Heart right ventricle (tissue), 16 donors: ENCODE measurements at places on chromosomes 5 and 9. TPM values are rescaled to one million over a fixed set of nuclear protein-coding genes. Genes with fewer than 3 reads are reported as not detected.

GRCh38 chr5:109223531-109223930 is 186.2 kb downstream of the PJA2 start:
- DNase-seq, result no peak

Gene FCN2
- total RNA-seq, result not detected

Gene AGXT2
- total RNA-seq, result not detected

GRCh38 chr9:119907056-119907455 is 537.8 kb upstream of the BRINP1 start:
- no peak for DNase-seq

DNA sequence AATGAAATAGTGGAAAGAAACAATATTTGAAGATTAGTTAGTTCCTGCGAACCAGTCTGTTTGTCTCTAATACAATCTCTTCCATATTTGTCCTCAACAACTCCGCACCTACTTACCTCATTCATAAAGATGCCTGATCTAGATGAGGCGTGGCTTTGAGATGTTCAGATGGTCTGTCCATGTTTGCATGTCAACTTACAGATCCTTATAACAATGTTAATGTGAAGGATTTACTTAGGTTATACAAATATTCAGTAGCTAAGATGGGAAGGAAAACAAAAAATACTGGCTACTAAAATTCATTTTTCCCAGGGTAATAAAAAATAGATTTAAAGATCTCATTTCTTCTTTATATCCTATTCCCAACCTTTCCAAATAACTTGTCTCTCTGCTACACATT is 8.3 kb downstream of the CDC14B start:
- DNase-seq, result no peak

DNA sequence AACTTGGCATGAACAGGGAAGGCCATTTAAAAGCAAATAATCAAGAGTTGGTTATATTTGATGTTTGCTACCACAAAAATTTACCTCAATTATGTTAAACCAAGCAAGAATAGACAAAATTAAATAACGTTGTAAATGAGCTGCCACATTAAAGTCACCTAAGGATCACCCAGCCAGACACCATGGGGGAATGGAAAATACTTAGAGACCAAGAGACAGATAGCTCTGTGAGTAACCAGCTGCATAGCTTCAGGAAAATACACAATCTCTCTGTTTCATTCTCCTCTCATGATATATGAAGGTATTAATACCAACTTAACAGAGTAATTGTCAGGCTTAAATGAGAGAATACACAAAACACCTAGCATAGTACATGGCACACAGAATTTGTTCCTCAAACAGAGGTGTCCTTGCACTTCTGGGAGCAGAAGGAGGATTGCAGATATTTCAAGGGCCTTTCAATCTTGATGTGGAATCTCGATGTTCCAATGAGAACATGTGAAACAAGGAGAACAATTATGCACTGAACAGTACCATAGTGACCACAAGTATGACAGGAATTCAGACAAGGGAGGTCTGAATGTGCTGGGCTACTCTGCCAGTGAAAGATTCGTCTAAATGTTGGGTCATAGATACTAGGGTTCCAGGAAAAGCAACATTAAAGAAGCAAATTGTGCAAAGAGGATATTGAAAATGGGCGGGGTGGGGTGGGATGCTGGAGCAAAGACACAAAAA is 18.6 kb downstream of the JAKMIP2 start:
- no peak for DNase-seq

Gene STPG3
- total RNA-seq, result not detected

Gene LCN15
- 0.85 TPM for total RNA-seq

Gene SPINK5
- total RNA-seq, result 1.2 TPM

GRCh38 chr9:95181226-95181818 is 136.2 kb downstream of the FANCC start:
- DNase-seq, result no peak

Gene C9orf152
- total RNA-seq, result not detected

DNA sequence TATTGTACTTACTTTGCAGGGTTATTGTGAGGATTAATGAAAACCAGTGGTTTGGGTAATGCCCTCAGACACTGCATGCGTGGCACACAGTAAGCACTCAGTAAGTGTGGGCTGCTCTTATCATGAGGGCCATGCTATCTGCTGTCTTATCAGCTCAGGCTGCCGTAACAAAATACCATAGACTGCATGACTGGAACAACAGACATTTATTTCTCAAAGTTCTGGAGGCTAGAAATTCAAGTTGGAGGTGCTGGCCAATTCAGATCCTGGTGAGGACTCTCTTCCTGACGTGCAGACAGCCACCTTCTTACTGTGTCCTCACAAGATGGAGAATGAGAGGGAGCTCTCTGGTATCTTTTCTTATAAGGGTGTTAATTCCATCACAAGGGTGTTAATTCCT is 23.9 kb upstream of the SH3PXD2B start:
- no peak for DNase-seq

Gene FGFR4
- total RNA-seq, result 0.25 TPM

- DNase-seq, result no peak
Measured at GRCh38 chr5:65796269-65796668, 74.3 kb downstream of the NLN start.

- no peak for DNase-seq
Measured at GRCh38 chr5:134245101-134245604, 19.3 kb upstream of the PPP2CA start.

DNA sequence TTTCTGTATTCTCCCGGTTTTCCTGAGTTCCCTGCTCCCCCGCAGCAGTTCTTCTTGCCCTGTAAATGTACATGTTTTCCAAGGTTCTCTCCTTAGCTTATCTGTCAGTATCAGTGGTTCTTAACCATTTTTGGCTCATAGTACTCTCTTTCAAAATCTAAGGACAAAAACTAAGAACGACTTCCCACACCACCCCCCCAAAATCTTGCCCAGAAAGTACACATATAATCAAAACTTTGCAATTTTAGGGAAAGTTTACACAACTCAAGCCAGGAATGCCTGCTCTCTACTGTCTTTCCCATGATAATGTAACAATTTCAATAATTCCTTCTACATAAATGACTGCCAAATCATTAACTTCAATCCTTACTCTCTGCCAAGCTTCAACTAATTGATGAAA is 4.5 kb downstream of the DCAF12 start:
- DNase-seq, result no peak

DNA sequence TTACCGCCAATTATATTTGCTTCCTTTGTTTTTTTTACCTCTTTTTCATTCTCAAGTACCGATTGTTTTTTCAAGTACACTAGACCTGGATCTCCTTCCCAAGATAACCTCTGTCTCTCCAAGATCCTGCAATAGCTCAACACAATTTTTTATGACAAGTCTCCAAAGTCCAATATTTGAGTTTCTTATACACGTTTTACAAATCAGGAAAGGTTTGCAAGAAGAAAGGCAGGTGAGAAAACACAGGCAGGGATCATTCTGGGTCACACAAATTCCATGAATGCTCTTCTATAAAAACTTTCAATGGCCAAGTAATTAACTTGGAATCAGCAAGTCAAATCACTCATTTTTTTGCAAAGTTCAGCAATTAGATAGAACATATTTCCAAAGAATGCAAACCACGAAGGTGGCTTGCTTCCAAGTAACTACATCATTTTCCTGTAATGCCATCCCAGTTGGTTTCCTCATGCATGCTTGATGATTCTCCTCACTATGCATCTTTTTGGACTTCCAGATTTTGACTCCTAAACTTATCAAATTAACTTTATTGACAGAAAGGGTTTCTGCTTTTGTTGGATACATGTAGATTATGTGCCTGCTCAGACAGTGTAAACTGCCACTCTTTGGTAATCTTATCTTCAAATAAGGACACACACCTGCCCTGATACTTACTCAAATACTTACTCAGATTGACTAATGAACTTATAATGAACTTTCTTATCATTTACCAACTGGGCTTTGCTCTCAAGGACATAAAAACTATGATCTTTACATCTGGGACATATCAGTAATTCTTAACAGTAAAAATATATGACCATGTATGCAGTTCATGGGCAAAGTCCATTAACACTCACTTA is 24.7 kb upstream of the IFNE start:
- DNase-seq, result no peak

Gene RGMB
- total RNA-seq, result 12.3 TPM

DNA sequence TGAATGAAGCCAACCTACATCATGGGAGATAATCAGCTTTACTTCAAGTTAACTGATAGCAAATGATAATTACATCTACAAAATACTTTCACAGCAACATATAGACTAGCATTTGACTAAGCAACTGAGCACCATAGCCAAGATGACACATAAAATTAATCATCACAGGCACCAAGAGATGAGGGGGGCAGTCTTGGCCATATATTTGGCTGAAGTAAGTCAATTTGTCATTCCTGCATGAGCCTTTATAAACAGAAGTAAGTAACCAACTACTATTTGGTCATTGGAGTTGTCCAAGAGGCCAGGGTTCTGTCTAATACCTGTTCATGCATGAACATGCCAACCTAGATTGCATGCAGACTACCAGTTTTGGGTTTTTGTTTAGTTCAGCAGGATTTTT is 53.6 kb downstream of the PDCD1LG2 start:
- no peak for DNase-seq

DNA sequence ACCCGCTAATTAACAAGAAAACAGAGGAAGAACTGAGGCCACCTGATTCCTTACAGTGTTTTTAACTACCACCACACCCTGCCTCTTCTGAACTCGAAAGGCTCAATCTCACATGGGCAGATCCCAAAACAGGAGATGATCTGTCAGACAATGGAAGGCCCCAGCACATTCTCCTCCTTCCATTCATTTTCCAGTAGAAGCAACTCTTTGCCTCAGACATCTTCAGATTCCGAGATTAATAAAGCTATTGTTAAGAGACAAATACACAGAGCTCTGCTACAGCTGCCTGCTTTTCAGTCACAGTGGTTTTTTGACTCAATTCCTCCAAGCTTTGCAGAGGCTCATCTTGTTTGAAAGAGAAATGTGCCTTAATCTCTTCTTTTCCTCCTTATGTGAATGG is 127.2 kb upstream of the ADAMTSL1 start:
- no peak for DNase-seq

GRCh38 chr5:78602400-78602799 is 46.2 kb downstream of the LHFPL2 start:
- no peak for DNase-seq

Gene MCTP1
- total RNA-seq, result 4.1 TPM

Gene NKD2
- total RNA-seq, result 1.9 TPM

DNA sequence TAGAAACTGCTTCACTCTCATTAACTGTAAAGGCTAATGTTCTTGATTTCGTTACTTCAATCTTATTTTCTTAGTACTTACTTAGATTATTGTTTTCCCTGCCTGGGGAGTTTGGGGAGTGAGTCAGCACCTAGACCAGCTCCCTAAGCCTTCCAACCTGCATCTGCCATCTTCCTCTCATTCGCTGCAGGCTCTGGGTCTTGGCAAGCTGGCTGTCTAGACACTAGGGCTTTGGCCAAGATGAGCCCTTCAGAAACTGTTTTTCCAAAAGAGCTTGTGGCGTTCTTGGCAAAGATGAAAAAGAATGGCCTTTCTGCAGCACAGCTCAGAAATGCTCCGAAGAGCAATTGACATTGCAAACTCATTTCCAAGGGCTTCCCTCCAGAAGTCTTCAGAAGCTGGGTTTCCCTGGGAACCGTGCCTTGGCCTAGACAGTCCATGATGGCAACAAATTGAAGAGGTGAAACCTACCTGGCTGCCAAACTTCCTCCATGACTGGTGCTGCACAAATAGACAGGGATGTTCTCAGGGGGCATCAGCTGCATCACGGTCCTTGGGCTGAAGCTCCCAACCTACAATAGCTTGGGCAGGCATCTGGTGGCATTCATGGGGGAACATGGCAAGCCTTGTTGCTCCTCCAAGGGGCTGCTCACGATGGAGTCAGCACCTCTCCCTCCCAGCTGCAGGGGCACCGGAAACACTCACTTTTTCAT is 76.6 kb downstream of the NSUN2 start:
- DNase-seq, result no peak

Gene BNC2
- 2.6 TPM for total RNA-seq

DNA sequence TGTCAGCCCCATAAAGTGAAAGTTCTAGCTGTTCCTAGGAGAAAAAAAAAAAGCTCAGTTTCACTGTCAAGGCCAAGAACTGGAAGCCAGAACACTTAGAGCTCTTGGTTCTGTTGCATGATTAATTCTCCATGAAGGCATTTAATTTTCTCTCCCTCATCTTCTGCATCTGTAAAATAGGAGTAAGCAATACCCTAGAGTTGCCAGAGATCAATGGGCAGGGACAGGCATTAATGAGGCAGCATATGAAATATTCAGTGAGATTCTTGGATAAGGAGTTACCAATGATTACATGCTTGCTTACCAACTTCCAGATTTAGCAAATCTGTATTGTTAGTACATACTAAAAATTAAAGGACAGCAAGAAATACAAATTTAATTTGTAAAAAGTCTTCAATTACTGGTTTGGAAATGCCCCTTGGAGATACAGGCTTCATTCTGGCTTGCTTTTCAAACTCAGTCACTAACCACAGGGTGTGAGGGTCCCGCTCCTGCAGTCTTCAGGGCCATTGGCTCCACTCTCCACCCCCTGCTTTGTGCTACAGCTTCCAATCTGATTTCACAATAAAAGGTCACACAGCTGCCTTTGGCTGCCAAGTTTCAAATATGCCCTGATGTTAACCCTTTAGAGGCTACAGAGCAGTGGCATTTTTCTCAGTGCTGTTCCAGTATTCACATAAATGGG is 624.6 kb downstream of the BNC2 start:
- DNase-seq, result no peak

Gene EPB41L4B
- total RNA-seq, result 13.8 TPM

- DNase-seq, result no peak
Measured at GRCh38 chr5:60712950-60713349, 13.0 kb upstream of the DEPDC1B start.

- DNase-seq, result no peak
Measured at GRCh38 chr9:122377241-122378164, 6.7 kb downstream of the PTGS1 start.

Gene ANKDD1B
- not detected for total RNA-seq

Gene PURA
- total RNA-seq, result 24.8 TPM

DNA sequence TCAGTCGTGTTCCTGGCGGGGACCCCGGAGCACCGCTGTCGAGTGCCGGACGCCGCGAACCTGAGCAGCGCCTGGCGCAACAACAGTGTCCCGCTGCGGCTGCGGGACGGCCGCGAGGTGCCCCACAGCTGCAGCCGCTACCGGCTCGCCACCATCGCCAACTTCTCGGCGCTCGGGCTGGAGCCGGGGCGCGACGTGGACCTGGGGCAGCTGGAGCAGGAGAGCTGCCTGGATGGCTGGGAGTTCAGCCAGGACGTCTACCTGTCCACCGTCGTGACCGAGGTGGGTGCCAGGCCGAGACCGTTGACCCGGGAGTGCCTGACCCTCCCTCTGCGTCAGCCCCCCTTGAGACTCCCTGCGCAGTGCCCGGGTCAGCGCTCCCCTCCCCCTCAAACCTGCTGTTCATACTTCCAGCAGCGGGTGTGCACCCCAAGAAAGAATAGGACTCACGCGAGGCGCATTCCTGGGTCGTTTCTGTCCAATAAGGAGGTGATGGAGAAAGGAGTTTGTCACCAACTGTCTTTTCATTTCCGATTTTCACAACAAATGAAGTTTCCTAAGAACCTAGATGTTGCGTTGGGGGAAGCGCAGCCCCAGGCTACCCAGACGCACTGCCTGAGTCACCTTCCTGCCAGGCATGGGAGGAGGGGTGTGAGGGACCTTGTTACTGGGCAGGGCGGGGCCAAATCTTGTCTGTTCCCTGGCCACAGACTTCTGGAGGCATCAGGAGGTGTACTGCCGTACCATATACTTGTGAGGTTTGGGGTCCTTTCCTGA is 722 bp downstream of the SLC22A4 start:
- DNase-seq, result peak; percentile 53
